Large intestine (tissue), 12 donors: ENCODE measurements at places on chromosomes 2 and 18. TPM values are rescaled to one million over a fixed set of nuclear protein-coding genes. Genes with fewer than 3 reads are reported as not detected.
A peak's percentile ranks its signal among the peaks of the same experiment; 100 is the strongest.

Gene GRHL1
- polyA plus RNA-seq = 3.0 TPM

Gene VSNL1
- 0.70 TPM for polyA plus RNA-seq

Gene ZNF519
- 7.2 TPM for polyA plus RNA-seq

Gene TSPYL6
- polyA plus RNA-seq = 0.06 TPM

DNA sequence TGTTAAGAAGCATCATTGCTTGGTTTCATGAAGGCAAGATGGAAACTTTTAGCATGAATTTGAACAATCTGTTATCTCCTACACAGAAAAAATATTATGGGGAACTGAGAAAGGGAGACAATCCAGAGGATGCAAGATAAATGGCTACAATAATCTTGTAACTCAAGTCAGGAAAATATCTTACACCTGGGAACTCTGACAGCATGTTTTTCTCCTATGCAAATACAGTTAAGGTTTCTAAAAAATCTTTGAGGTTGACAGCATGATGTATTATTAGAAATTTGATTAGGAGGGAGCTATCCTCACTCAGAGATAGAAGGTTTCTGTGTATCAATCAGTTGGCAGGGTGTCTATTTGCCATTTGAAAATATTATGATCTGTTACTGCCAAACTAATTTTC lies 75.6 kb downstream of the GPD2 start:
- no peak overlapping the region for H3K27ac ChIP-seq
- H3K4me3 ChIP-seq = no peak overlapping the region
- H3K36me3 ChIP-seq = peaks cover 23% of the 10 kb centered on the region
- no peaks in the 10 kb centered on the region for H3K4me1 ChIP-seq
- DNase-seq = no peak

GRCh38 chr2:152594022-152594766 lies 123.1 kb downstream of the PRPF40A start:
- no peak for DNase-seq
- no peaks in the 10 kb centered on the region for H3K27me3 ChIP-seq
- no peaks in the 10 kb centered on the region for H3K4me1 ChIP-seq
- H3K36me3 ChIP-seq = peaks cover 2% of the 10 kb centered on the region
- H3K4me3 ChIP-seq = no peak overlapping the region

DNA sequence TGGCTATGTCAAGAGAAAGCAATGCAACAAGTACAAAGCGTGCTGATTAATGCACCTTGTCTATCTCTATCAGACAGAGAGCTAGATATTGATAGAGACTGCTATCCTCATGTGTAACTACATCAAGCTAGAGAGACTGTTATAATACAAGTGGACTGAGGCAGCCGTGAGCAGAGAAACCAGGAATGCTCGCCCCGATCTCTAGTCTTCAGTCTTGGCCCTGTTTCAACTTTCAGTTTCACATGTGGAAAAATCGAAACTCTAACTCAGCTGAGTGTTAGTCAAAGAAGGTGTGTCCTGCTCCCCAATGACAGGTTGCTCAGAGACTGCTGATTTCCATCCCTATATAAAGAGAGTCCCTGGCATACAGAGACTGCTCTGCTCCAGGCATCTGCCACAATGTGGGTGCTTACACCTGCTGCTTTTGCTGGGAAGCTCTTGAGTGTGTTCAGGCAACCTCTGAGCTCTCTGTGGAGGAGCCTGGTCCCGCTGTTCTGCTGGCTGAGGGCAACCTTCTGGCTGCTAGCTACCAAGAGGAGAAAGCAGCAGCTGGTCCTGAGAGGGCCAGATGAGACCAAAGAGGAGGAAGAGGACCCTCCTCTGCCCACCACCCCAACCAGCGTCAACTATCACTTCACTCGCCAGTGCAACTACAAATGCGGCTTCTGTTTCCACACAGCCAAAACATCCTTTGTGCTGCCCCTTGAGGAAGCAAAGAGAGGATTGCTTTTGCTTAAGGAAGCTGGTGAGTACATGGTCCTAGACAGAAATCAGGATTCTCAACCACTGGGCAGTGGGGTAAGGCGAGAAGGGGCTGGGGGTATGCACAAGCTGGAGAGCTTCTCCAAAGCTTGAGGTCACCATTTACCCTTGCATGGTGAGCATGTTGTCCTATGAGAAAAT lies at the start of gene RSAD2:
TSS of gene RSAD2 (plus strand) at position 376 of the 903 bp plus-strand sequence. CDS start at position 400, 24 bp downstream.
- H3K27ac ChIP-seq = peak within 1 kb of the TSS; percentile 62
- H3K36me3 ChIP-seq = no peaks in the 10 kb centered on the region
- H3K4me3 ChIP-seq = peak within 1 kb of the TSS; percentile 17
- H3K4me1 ChIP-seq = peaks cover 6% of the 10 kb centered on the region

GRCh38 chr2:166180951-166181812 lies 53.4 kb upstream of the SCN1A start:
- no peak overlapping the region for H3K4me3 ChIP-seq
- H3K27me3 ChIP-seq = no peaks in the 10 kb centered on the region
- no peak overlapping the region for H3K27ac ChIP-seq
- DNase-seq = no peak
- H3K4me1 ChIP-seq = no peaks in the 10 kb centered on the region
- no peaks in the 10 kb centered on the region for H3K36me3 ChIP-seq

DNA sequence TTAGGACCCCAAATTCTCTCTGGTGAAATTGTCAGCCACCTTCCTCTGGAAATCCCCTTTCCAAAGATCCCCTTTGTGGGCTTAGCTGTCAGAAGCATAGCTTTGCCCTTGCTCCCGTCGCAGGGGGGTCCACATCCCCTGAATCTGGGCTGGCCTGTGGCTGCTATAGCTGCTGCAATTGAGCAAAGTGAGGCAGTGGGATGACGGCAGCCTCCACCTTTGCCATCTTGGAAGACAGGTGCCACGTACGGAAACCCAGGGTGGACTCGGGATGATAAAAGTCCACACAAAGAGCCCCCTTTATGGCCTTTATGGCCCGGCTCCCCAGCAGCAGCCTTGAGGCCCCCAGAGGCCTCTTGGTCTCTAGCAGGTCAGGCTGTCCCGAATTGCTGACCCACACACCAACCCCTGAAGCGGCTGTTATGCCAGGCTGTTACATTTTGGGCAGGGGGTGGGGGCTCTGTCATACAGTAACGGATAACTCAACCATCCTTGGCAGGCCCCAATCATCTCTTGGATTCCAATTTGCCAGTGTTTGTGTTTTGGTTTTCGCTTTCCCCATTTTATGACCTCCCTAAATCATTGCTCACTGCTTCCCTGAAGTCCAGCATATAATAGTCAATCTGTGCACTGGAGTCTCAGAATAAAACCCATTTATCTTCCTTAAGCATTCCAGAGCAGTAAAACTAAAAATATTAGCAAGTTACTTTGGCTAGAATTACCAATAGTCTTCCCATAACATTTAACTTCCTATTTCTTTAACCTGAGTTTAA lies 33.2 kb upstream of the ID2 start:
- no peaks in the 10 kb centered on the region for H3K36me3 ChIP-seq
- no peak overlapping the region for H3K27ac ChIP-seq
- H3K4me3 ChIP-seq = no peak overlapping the region

- H3K4me3 ChIP-seq = no peak overlapping the region
- DNase-seq = no peak
- no peaks in the 10 kb centered on the region for H3K27me3 ChIP-seq
- peaks cover 21% of the 10 kb centered on the region for H3K4me1 ChIP-seq
These were observed 96.9 kb downstream of the TNS1 start for GRCh38 chr2:217905896-217906295.

- peaks cover 13% of the 10 kb centered on the region for H3K36me3 ChIP-seq
- no peak overlapping the region for H3K4me3 ChIP-seq
- no peaks in the 10 kb centered on the region for H3K27me3 ChIP-seq
- peak; percentile 7 for DNase-seq
These were observed 83.1 kb downstream of the FARSB start for GRCh38 chr2:222572751-222573174.

GRCh38 chr18:7456376-7456775 lies 110.7 kb upstream of the PTPRM start:
- peaks cover 6% of the 10 kb centered on the region for H3K4me1 ChIP-seq
- DNase-seq = no peak
- H3K36me3 ChIP-seq = no peaks in the 10 kb centered on the region
- no peak overlapping the region for H3K4me3 ChIP-seq

DNA sequence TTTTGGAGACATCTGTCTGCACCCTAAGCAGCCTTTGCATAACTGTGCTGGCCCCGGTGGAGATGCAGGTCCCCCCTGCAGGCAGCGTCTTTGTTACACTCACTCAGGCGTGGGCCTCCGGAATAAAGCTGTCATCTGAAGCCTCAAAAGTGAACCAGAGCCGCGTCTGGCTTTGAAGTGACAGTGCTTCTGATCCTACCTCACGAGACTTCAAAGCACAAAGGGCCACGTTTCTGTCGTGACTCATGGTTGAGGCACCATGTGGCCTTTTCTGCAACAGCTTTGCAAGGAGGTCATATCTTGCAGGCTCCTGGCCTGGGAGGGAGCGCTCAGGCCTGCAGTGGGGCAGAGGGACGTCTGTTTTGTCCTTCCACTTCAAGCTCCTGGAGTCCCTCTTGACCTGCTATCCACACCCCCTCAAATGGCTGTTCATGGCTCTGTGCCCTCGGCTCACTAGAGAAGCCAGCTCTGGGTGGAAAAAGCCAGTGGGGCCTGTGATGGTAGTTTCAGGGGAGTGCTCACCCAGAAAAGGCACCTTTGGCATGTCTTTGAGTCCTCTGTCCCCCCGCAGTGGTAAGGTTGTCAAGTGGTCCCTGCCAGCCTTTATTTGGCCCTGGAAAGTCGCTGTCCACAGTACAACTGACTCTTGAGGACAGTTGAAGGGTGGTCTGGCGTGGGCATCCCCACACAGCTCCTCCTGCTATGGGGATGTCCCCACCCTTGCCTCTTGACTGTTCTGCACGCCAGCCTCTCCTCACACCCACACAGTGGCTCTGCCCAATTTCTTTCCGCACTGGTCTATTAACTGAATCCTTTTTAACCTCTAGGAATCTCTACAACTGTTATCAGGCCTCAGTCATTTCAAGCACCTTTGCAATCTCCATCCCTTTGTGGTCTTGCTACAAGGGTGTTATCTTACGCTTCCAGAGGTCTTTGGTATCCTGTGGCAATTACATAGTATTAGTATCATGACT lies 19.3 kb downstream of the GPR55 start:
- H3K36me3 ChIP-seq = no peaks in the 10 kb centered on the region
- no peak for DNase-seq
- no peak overlapping the region for H3K27ac ChIP-seq
- no peak overlapping the region for H3K4me3 ChIP-seq
